Fibroblast of skin of abdomen (primary cell): ENCODE measurements at places on chromosomes 2 and 18.
A peak's percentile ranks its signal among the peaks of the same experiment; 100 is the strongest.

DNA sequence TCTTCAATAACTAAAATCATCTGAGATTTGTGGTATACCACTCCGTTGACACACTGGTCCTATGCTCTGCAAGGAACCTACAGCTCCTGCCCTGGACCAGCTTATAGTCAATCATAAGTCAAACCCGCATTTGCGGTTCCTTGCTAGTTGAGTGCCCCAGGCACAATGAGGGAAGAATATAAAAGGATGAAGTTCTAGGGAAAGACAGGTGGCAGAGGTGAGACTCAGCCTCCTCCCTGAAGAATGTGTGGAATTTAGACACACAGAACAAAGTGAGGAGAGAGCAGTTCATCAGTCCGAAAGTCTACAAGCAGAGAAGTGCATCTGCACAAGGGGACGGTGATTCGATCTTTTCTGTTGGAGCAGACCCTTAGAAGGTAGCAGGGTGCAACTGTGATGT is 615.0 kb upstream of the FANCL start:
- no peak for DNase-seq

DNA sequence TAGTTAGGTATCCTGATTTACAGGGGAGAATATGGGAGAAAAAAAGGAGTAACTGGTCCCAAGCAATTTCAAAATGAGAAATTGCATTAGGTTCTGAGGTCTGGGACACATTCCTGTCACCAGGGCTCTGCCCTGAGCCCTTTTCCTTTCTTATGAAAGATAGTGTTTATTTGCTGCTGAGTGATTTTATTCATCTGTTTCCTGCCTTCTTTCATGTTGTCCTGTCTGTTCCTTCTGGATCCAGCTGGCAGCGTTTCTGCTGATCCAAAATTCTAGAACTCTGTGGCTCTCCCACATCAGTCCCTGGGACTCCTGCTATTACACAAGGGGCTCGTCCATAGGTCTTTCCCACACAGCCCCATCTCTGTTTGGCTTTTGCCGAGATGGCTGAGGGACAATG is 519.1 kb upstream of the SALL3 start:
- DNase-seq = no peak

DNA sequence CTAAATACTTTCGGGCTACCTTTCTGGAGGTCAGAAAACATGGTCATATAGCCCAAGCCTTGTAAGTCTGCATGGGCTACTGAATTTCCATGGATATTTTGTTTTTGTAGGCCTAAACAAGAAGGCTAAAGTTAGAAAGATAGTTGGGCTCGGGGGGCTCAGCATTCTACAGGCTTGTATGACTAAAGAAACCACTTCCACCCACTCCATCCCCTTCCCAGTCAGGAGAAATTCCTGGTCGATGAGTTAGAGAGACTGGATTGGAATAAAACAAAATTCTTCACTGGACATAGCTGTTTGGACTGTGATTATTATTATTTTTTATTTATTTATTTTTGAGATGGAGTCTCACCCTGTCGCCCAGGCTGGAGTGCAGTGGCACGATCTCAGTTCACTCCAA is 539.4 kb upstream of the TNP1 start:
- DNase-seq = peak; percentile 82

DNA sequence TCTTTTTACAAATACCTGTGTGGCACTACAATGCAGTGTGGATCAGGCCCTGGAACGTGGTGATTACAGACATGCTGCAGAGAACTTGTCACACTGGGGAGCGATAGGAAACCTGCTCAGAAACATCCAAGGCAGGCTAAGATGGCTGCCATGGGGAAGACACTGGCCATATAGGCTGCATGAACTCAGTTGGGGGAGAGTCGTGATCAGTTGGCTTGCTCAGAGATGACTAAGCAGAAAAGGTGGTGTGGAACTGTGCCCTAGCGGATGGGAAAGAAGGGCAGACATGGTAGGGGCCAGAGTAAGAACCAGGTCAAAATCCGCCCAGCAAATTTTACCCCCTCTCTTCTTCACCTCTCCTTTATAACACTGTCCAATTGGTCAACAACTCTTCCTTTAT is 307.8 kb downstream of the LRRTM1 start:
- no peak for DNase-seq

- no peak for DNase-seq
Observed at GRCh38 chr2:127733113-127733815, 32.0 kb downstream of the SFT2D3 start.

DNA sequence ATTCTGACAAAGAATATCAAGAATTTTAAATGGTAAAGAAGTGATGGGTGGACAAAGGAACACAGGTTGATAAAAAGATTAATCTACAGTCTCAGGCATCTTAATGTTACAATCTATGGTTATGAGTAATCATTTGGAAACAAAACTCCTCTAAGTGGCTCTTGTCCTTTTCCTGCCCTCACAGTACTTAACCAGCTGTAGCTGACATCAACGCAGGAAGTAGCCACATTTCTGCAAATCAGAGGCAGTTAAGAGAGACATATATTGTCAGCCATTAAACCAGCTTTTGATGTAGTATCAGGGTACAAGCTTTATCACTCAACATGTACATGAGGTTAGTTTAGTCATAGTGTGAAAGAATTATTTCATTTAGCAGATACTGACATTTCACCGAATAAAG is 244.6 kb downstream of the NR4A2 start:
- DNase-seq = no peak

DNA sequence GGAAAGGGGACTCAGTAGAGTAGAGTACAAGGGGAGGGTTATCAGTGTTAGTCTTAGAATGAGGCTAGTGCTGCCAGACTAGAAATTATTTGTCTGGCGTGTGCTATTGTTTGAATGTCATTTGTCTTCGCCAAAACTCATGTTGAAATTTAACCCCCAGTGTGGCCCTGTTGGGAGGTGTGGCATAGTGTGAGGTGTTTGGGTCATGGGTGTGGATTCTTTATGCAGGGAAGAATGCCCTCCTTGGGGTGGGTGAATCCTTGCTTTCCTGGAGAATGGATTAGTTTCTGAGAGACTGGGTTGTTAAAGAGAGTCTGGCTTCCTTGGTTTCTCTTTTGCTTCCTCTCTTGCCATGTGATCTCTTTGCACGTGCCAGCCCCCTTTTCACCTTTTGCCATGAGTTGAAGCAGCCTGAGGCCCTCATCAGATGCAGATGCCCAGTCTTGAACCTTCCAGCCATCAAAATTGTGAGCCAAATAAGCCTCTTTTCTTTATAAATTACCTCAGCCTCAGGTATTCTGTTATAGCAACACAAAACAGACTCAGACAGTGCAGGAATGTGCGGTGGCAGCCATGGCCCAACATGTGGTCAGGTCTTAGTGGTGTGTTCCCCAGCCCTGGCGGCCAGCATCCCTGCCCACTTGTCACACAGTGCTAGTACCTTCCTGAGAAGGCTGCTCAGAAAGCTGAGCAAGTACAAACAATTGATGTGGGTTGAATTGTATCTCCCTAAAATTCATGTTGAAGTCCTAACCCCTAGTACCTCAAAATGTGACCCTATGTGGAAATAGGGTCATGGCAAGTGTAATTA is 48.4 kb upstream of the NAB1 start:
- no peak for DNase-seq

GRCh38 chr2:42867093-42868065 is 75.0 kb upstream of the HAAO start:
- DNase-seq = no peak

- no peak for DNase-seq
Observed at GRCh38 chr18:213966-214365, 53.9 kb downstream of the THOC1 start.

- DNase-seq = peak; percentile 72
Observed at GRCh38 chr2:19767899-19768298, 133.9 kb downstream of the TTC32 start.

DNA sequence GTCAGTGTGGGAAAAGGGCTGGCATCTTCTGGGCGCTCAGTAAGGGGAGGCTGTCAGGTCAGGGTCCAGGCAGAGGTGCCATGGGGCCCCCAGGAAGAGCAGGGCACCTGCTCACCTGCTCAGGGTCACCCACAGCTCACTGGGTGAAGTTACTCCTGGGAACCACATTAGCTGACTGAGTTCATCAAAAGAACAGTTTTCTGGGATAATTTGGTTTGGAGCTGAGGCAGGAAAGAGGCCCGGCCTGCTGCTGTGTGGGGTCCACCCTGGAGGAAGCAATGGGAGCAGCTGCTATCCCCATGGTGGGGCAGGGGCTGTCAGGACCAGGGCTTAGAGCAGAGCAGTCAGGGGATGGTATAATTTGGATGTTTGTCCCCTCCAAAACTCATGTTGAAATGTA is 97.2 kb upstream of the GPC1 start:
- DNase-seq = no peak

DNA sequence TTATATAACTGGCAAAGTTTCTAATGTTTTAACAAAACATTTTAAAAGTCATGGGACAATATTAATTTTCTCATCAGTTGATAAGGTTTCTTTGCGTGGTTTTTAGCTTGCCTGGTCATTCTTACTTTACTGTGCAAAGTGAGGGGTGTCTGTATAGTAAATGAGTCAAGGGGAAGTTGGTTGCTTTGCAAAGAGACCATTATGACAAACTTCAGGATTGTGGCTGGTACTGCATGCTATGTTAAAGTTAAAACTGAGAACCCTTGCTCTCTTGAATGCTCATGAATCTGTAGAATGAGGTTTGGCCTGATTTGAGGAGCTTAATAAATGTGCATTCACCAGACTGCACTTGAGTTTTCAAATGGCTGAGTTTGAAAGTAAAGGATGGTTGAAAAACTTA is 47.0 kb downstream of the COL4A4 start:
- DNase-seq = no peak

GRCh38 chr2:9365498-9366019 is 57.8 kb downstream of the ITGB1BP1 start:
- DNase-seq = no peak

- DNase-seq = no peak
Observed at GRCh38 chr2:151422917-151423439, 13.3 kb downstream of the RIF1 start.

- DNase-seq = no peak
Observed at GRCh38 chr2:138699421-138699820, 80.8 kb downstream of the NXPH2 start.

DNA sequence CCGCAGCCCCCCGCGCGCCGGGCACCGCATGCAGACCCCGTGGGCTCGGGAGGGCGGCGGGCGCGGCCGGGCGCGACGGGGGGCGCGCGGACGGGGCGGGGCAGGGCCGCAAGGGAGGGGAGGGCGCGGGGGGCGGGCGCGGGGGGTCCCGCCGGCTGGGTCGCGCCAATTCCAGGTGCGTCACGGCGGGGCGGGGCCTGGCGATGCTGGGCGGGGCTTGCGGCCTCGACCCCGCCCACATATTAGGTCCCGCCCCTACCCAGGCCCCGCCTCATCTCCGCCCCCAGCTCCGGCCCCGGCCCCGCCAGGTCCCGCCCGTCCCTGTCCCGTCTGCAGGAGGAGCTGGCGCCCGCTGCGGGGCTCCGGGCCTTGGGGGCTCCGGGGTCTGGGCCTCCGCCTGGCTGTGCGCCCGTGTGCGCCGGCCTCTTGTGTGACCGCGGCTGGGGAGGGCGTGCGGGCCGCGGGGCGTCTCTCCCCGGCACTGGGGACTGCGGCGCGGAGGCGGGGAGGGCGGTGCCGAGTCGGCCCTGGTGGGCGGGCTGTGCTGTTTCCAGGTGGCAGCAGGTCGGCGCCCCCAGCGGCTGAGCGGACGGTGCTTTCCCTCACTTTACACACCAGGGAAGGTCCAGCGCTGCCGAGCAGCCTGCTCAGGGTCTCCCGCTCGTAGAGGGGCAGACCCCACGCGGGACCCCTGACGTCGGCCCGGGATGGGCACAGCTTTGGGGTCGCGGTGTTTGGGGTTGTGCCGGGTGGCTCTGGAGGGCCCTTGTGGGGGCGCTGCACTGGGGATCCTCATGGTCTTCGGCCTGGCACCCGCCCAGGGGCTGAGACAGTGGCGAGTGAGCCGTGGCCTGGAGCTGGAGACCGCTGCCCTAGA is 554 bp downstream of the ING5 start:
- DNase-seq = peak; percentile 78

- peak; percentile 41 for DNase-seq
Observed at GRCh38 chr2:149858901-149859634, 271.5 kb upstream of the MMADHC start.

DNA sequence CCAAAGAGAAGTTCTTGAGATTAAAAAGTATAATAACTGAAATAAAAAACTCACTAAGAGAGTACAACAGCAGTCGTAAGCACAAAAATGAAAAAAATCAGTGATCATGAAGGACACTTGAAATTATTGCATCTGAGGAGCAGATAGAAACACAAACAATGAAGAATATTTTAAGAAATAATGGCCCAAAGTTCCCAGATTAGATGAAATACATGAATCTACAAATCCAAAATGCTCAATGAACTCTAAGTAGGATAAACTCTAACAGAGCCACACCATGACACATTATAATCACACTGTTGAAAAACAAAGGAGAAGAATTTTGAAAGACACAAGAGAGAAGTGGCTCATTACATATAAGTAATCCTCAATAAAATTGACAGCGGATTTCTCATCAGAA is 31.9 kb upstream of the EMILIN2 start:
- no peak for DNase-seq

DNA sequence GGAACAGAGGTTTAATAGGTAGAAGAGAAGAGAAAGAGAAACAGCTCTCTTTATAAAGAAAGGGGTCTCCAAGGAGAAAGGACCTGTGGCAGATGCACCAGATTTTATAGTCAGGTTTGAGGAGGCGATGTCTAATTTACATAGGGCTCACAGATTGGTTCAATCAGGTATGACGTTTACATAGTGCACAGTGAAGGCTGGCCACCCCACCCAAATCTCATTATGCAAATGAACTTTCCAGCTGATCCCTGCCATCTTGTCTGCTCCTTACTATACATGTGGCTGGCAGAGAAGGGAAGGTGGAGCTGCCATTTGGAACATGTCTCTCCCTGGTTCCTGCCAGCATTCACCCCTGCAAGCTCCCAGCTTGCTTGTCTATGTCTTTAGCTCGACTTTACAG is 557.8 kb downstream of the SUCLG1 start:
- DNase-seq = no peak

DNA sequence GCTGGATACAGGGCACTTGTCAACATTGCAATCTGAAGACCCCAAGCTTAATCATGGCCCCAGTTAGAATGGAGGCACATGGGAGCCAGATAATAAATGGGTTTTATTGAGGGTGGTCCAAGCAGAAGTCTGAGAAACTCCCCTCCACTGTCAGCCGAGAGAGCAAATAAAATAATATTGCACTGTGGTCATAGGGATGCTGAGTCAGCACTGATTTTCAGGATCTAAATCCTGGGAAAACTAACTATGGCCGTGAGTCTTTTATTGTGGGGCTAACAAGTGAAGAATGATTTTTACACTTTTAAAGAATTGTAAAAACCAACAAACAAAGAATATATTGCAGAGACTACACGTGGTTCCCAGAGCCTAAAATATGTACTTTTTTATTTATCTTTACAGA is 31.1 kb upstream of the NETO1 start:
- DNase-seq = no peak

GRCh38 chr2:239299218-239299939 is 101.4 kb downstream of the HDAC4 start:
- no peak for DNase-seq
